Effector CD4-positive, alpha-beta T cell (primary cell): ENCODE measurements at places on chromosomes 11 and 22.

GRCh38 chr22:25572708-25573171 lies 8.3 kb downstream of the GRK3 start:
- DNase-seq, result no peak

DNA sequence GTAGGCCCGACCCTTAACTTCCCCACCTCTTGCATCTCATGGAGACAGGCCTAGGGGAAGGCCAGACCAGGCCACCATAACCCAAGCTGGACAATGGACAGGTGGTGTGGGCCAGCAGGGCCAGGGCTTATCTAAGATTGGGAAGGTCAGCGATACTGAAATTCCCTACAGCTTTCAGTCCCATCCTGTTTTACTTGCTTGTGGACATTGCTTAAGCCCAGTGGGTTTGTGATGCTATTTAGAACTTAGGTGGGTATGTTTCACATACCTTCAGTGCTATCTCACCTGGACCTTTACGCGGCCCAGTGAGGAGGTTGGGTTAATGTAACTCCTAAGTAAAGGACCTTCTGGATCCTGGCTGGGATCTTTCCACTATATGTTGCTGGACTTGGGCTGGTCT lies 1.7 kb downstream of the FADS2 start:
- DNase-seq, result no peak

DNA sequence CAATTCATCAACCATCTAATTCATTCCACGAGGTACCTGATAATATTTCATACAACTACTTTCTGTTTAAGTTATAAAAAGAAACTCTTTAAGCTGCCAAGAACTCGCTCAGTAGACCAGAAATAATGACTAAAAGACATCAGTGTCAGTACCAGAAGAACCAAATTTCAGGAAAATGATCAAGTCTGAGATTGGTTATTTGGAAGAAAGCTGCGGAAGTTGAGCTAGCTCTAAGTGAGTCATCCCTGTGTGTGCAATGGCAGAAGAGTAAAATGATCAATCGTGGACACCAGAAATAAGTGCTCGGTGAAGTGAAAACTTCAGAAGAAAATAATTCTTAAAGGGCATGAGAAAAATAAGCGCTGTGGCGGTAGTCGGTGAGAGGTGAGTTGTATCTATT lies 933.2 kb upstream of the CHORDC1 start:
- no peak for DNase-seq

DNA sequence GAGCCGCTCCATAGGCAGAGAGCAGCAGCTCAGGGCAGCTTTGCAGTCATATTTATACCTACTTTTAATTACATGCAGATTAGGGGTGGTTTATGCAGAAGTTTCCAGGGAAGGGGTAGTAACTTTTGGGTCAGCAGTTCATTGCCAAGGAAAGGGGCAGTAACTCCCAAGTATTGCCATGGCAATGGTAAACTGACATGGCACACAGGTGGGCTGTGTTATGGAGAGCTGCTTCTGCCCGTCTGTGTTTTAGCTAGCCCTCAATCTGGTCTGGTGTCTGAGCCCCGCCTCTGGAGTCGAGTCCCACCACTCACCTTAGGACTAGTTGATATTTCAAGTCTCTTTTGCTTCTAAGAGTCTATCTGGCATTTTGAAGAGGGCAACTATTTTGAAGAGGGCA lies 12.2 kb upstream of the ZBTB16 start:
- DNase-seq, result no peak

DNA sequence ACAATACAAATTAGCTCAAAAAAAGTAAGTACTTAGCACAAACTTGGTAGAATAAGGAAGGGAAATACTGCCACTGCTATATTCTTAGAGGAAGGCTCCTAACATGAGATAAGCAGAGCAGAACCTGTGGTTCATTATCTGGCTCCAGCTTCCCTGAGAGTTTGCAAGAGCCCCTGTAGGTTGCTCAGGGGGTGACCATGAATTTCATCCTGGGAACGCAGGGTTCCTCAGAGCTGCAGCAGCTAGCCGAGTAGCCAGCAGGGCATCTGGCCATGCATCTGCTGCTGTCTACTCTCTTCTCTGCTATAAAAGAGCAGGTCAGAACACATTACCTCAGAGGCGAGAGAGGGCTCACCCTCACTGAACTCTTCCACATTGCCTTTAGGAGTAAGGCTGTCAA lies 67.3 kb downstream of the TRPC6 start:
- DNase-seq, result no peak

- no peak for DNase-seq
Observed at GRCh38 chr11:65452806-65453490, 30.4 kb downstream of the NEAT1 start.

DNA sequence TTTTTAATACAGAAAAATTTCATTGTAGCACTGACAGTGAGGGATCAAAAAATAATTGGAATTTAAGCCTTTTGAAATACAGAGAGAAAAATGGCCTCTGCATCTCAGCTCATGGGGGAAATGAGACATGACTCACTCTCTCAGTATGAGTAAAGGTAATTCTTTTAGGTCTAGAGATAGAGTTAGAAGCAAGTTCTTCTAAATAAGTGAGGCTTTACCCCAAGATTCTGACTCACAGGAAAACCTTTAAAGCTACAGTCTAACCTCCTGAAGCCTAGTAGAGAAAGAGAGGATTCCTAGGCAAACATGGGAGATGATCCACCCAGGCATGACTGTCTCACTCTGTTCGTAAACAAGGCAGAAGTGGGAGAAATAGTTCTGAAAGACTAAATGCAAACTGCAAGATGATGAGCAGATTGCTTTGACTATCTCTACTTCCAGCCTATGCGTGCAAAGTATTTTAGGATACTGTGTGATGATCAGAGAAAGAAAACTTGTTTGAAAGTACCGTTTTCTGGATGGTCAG lies 1003.3 kb upstream of the CCDC90B start:
- DNase-seq, result no peak

GRCh38 chr11:112902361-112903011 lies 58.7 kb upstream of the NCAM1 start:
- no peak for DNase-seq

DNA sequence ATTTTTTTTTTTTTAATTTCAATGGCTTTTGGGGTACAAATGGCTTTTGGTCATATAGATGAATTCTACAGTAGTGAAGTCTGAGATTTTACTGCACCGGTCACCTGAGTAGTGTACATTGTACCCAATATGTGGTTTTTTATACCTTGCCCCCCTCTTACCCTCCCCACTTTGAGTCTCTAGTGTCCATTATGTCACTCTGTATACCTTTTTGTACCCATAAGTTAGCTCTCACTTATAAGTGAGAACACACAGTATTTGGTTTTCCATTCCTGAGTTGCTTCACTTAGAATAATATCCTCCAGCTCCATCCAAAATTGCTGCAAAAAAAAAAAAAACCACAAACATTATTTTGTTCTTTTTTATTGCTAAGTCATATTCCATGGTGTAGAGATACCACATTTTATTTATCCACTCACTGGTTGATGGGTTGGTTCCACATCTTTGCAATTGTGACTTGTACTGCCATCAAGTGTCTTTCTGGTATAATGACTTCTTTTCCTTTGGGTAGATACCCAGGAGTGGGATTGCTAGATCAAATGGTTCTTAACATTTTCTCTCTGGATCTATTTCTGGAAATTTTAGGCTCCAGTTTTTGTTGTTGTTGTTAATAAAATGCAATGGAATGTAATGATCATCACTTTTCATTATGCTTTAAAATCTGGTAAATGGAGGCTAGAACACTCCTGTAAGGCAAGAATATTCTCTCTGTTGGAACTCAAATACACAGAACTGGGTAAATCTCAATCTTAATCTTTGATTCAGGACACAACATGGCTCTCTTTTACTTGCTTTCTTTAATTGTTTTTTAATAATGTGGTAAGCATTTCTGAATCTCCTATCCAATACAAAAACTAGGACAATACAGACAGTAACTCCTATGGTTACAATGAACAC lies 10.3 kb downstream of the NEAT1 start:
- DNase-seq, result no peak

GRCh38 chr11:4766420-4767043 lies 3.2 kb downstream of the OR51F1 start:
- no peak for DNase-seq

DNA sequence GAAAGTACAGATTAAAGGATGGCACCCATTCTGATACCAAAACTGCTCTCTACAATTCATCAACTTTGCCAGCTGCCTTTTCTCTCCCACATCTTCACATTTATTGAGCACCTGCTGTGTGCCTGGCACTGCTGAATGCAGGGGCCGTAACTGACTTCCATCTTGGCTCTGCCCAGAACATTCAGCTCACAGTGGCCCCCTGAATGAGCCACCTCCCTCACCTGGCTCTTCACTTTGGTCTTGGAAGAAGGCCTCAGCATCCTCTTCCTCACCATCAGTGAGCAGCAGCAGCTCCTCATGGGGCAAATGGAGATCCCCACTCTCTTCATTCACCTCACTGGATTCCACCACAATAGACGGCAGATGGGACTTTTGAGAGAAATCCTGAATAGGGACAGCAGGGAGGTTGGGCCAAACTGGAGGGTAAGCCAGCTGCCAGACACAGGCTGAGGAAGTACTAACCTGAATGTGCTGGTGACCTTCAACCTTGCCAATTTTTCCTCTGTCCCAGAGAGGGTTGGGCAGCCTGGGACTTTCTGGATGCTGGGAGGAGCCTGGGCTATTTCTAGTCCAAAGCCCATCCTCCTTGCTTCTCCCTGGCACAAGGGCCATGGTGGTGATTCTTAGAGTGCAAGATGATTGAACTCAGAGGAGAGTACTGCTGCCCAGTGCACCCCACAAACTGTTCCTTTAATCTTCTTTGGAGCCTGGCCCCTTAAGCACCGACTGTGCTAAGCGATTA lies 1.9 kb upstream of the UQCC3 start:
- no peak for DNase-seq

DNA sequence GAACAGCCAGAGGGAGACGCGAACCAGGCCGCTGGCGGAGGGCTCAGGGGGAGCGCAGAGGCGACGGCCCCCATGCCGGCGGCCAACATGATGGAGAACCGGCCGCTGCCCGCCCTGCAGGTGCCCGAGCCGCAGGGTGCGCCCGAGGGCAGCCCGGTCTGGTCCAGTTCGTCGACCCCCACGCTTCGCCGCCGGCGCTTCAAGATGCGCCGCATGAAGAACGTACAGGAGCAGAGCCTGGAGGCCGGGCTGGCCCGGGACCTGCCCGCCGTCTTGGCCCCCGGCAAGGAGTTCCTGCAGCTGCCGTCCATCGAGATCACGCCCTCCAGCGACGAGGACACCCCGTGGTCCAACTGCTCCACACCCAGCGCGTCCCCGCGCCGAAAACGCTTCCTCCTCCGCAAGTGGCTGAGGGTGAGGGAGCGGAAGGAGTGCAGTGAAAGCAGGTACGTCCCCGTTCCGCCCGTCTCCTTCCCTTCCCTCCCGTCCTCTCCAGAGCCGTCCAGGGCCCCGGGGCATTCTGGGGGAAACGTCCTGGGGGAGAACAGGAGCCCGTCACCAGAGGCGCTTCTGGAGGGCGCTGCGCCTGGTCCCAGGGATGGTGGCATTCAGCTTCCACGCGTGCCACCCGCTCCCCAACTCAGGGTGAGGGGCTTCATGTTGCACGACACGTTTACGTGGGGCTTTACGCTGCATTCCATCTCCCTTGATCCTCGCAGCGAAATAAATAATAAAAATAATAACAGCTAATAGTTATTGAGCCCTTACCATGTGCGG lies 840 bp downstream of the GRAMD1B start:
- peak; percentile 21 for DNase-seq

DNA sequence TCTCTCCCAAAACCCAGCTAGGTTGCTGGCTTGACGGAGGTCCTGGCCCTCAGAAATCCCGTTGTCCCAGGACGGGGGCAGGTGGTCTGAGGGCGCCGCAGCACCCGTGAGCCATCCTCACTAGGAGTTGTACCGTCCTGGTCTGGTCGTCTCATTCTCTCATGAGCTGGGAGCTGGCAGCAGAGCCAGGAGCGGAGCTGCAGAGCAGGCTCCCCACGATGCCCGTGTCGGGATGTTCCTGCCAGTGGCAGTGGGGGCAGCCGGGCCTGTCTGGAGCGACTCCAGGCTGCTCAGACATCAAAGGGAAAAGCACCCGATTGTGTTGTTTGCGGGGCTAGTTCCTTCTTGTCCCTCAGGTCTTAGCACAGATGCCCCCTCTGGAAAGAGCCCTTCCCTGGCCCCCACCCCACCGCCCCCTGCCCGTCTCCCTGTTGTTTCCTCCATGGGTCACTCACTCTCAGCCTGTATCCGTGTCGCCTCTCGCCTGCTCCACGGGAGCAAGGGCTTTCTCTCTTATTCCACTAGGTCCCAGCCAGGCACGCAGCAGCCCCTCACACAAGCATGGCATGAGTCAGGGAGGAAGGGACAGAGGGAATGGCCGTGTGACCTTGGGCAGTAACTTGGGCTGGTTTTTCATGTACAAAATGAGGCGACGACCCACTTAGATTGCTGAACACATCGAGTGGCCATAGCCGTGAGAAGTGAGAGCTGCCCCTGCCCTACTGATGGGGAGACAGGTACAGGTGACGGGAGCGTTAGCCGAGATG lies 23.2 kb upstream of the MGAT3 start:
- no peak for DNase-seq

DNA sequence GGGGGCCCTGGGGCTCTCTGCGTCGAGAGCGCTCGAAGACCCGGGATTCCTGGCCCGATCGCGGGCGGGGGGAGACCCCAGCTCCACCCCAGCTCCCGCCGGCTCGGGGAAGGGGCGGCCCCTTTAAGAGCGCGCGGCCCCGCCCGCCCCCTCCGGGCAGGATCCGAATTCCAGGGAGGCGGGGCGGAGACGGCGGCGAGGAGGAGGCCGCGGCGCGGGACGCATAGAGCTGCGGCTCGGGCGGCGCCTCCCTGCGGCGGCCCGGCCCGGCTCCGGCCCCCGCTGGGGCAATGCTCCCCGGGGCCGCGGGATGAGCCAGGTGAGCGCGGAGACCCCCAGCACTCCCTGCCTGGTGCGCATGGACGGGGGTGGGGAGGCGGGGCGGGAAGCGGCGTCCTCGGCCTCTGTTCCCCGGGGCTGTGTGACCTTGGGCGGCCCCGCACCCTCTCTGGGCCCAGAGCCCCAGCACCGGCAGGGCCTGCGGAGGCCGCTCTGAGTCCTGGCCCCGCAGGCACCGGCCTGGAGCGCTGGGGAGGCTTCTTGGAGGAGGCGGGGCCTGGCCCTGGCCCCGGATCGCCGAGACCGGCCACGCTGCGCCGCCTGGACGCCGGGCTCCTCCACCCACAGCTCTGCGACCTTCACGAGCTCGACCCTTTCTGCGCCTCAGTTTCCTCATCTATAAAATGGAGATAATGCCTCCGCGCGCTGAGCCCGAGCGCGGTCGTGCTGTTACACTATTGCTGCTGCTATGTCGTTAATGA lies 565 bp downstream of the GAS2L1 start:
- no peak for DNase-seq

DNA sequence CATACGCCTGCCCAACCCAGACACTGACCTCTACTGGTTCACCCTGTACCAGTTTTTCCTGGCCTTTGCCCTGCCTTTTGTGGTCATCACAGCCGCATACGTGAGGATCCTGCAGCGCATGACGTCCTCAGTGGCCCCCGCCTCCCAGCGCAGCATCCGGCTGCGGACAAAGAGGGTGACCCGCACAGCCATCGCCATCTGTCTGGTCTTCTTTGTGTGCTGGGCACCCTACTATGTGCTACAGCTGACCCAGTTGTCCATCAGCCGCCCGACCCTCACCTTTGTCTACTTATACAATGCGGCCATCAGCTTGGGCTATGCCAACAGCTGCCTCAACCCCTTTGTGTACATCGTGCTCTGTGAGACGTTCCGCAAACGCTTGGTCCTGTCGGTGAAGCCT lies 2.2 kb downstream of the MCHR1 start:
- DNase-seq, result no peak

- DNase-seq, result no peak
Observed at GRCh38 chr22:36125994-36126531, 34.5 kb downstream of the APOL3 start.
